ENCODE measurements at places on chromosomes 12 and 14. TPM values are rescaled to one million over a fixed set of nuclear protein-coding genes. Genes with fewer than 3 reads are reported as not detected.

CLEC6A gene
- polyA plus RNA-seq = 0.15 TPM

- DNase-seq = no peak
These were observed 50.2 kb downstream of the FOXN4 start for GRCh38 chr12:109258607-109259544.

GRCh38 chr12:11719678-11720099 lies 70.2 kb downstream of the ETV6 start:
- no peak for DNase-seq

DNA sequence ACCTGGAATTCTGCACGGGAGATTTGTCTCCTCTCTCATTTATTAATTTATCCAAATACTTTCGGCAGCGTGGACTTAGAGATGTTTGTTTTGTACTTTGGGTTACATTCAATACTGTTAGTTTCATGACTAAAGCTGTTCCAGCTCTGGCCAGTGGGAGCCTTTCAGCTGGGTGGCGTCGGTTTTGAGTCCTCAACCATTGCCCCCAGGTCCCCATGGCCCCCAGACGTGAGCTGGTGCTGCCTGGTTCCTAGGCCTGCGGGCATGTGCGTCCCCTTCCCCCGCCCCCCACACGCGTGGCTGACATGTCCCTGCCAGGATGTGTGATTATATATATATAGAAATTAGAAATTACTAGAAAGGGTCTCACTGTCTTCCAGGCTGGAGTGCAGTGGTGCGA lies 48.2 kb downstream of the KIF26A start:
- DNase-seq = no peak

- DNase-seq = no peak
These were observed 89.4 kb upstream of the DIO3 start for GRCh38 chr14:101471723-101472517.

DNA sequence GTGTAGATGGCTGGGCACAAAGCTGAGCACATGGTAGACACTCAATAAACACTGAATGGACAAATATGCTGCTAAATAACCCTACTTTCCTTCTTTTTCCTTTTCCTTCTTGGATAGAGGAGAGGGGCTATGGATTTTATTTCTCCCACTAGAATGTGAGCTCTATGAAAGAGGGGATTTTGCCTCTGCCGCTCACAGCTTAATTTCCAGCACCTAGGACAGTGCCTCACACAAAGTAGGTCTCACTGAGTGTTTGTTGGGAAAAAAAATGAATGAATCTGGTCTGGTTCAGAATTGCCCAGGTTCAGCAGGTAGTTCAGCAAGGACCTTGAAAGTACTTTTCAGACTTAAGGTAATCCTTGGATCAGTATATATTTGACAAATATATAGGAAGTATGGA lies 65.5 kb downstream of the WSCD2 start:
- DNase-seq = no peak

TAS2R10 gene
- 1.00 TPM for polyA plus RNA-seq

- DNase-seq = no peak
These were observed 8.3 kb upstream of the ACSM4 start for GRCh38 chr12:7295529-7295928.

- no peak for DNase-seq
These were observed 1140.7 kb upstream of the TMEM132C start for GRCh38 chr12:127126260-127126628.

DNA sequence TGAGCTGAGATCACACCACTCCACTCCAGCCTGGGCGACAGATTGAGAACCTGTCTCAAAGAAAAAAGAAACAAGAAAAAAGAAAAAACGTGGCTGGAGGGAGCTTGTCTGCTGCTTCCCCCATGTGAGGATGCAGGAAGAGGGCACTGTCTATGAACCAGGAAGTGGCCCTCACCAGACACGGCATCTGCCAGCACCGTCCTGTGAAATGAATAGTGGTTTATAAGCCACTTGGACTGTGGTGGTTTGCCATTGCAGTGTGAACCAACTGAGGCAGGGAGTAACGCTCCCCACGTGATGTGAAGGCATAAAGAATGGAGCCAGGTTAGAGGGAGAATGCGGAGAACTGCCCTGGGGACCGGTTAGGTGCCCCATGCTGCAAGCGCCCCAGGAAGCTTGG lies 4.5 kb upstream of the BRF1 start:
- no peak for DNase-seq

- DNase-seq = no peak
These were observed 11.8 kb downstream of the A2ML1 start for GRCh38 chr12:8834230-8834629.

GRCh38 chr14:103517174-103517566 lies 5.5 kb downstream of the CKB start:
- DNase-seq = no peak

RCOR1 gene
- 32.1 TPM for polyA plus RNA-seq

DNA sequence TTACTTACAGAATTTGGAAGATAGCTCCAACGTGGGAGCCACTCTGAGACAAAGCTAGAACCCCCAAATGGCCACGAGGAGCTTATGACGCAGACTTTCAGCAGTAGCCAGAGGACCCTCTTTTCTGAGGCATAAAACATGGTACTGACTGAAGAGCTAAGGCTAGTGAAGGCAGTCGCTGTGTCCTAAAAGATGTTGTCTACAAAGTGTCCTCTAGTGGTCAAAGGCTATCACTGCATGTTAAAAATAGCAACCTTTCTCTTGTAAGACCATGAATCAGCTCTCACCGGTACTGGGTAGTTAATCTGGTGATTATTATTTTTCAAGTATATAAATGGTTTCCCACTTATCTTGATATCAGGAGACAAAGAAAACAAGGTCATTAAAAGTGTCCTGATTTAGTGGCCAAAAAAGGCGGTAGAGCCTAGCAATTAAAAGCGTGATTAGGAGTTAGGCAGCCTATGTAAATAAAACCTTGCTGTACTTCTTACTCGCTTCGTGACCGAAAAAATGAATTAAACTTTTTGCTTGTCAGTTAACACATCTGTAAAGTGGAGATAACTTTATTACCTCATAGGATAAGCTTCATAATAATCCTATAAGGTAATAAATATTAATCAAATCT lies 47.0 kb upstream of the LGR5 start:
- DNase-seq = peak; percentile 12

OR4E2 gene
- polyA plus RNA-seq = not detected

DNA sequence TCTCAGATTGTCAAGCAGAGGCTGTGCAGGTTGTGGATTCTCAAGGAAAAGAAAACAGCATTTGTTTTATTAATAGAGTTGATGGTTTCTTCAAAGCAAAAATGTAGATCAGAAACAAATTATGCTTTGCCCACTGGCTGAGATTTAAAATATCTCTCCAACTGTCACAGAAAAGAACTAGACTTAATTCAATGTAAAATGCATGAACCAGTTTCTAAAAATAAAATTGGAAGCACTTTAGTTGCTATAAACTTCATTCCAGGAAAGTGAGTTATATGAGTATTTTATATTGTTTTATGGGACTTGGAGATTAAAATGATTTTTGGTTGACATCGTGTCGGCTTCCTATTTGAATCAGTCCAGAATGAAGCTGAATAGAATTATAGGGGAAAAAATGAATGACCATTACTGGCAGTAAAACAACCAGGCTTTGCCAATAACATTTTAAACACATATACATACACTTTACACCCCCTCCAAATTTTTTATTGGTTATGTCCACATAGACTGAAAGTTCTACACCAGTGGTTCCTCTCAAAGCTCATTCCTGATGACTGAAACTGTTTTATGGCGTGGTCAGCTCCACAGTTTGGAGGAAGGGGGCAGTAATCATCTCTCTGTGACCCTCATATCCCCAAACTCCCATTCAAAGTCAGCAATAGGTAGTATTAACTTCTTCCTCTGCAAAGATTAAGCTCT lies 55.5 kb upstream of the DAAM1 start:
- DNase-seq = peak; percentile 33

- DNase-seq = no peak
These were observed 395.5 kb downstream of the ZFP36L1 start for GRCh38 chr14:68397371-68397811.
